ENCODE measurements at places on chromosomes 6 and 20.

- no peak for DNase-seq
These were observed 170.4 kb upstream of the SPTLC3 start for GRCh38 chr20:12838261-12838866.

DNA sequence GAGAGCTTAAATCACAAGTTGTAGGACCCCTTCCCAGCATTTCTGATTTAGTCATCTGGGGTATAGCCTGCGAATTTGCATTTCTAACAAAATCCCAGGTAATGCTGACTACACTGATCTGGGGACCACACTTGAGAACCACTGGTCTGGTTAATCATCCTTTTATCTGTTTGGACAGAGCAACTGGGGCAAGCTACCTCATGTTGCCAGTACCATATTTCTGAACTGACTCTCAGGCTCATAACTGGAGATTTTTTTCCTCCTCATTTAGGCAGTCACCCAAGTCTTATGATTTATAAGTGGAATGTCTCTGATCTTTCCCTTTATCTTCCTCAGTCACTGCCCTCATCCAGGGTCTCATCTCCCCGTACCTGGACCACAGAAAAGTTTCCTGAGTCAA, 12.0 kb upstream of the GTF3C6 start:
- DNase-seq, result no peak

- DNase-seq, result no peak
These were observed 69.5 kb downstream of the TTLL2 start for GRCh38 chr6:167394339-167394738.

DNA sequence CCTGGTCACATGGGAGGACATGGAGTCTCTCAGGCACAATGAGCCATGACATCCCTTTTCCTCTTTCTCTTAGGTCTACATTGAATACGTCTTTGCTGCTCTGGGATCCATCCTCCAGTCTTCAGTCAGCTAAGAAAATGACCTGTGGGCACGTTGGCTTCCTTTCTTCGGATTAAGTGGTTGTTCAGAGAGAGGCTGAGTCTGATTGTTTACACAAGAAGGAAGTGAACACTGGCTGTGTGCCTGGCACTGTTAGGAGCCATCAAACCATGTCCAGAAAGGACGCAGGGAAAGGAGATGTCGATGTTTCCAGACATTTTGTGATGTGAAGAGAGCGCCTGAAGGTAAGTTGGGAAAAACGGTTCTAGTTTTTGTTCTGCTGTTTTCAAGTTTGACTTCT, 309.9 kb upstream of the CDYL start:
- DNase-seq, result no peak

DNA sequence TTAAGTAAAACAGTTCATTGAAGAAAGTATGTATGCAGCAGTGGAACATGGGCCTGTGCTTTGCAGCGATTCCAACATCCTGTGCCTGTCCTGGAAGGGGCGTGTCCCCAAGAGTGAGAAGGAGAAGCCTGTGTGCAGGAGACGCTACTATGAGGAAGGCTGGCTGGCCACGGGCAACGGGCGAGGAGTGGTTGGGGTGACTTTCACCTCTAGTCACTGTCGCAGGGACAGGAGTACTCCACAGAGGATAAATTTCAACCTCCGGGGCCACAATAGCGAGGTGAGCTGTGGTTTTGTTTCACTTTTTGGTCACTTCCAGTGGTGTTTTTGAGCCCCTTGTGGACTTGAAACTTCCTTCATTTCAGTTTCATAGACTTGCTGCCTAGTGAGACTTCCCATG, 1.7 kb downstream of the TULP4 start:
- no peak for DNase-seq

Data from stimulated activated CD8-positive, alpha-beta memory T cell treated with anti-CD3 and anti-CD28 coated beads, Interleukin-4, amount 100 ng/mL, for 4 hours (primary cell).